ENCODE measurements at places on chromosomes 12 and 14.

DNA sequence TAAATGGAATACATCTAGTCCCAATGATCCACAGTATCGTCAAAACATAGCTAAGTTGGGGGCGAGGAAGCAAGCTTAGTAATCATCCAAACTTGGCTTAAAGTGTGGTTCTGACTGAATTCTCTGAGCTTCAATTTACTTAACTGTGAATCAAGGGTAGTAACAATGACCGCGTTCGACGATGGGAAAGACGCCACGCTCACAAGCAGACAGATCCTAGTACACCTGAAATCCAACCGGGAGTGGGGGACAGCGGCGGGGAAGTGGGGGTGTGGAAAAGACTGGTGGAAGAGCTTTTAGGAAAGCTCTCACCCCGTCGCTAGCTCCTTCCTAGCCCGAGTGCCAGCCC is 433 bp downstream of the COX16 start:
- no peak for DNase-seq

DNA sequence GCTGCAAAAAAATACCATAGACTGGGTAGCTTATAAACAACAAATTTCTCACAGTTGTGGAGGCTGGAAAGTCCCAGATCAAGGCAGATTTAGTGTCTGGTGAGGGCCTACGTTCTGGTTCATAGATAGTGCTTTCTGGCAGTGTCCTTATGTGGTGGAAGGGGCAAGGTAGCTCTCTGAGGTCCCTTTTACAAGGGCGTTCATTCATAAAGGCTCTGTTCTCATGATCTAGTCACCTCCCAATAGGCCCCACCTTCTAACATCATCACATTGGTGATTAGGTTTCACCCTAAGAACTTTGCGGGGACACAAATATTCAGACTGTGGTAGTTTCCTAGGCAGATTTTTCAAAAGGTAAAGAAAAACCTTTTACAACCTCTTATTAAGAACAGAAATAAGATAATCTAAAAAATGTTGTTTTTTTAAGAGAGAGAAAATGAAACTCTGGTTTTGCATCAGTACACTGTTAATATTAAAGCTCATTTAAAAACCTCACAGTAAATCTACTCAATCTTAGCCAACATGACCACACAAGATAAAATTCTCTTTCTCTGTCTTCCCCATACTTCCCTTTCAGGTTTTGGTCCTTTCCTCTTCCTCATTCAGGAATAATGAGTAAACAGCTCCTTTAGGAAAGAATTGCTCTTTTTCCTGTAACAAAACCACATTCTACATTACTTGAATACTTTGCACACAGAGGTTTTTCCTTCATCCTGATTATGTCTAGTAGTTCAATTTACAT is 117.5 kb downstream of the UNC79 start:
- no peak for DNase-seq

- no peak for DNase-seq
Measured at GRCh38 chr14:78764240-78764639, 594.1 kb downstream of the NRXN3 start.

DNA sequence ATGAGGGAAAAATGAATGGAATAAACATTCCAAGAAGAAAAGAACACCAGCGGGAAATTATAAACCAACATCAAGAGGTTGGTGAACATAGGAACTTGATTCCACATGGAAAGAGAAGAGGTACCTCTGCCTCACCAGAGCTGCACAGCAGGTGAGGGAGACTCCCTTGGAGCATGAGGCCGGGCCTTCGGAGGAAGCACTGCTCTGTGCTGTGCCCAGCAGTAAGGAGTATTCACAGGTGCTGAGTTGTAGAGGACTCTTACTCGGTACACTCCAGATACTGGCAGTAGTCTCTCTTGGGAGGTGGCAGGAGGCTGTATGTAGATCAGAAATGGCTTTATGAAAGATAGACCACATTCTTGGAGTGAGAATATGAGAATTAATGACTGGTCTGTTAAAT is 76.0 kb downstream of the NPAS3 start:
- no peak for DNase-seq

GRCh38 chr12:120680165-120680738 is 6.7 kb upstream of the MLEC start:
- no peak for DNase-seq

GRCh38 chr12:84995641-84996040 is 40.4 kb downstream of the TSPAN19 start:
- no peak for DNase-seq

GRCh38 chr12:80217011-80217535 is 117.7 kb downstream of the OTOGL start:
- no peak for DNase-seq

DNA sequence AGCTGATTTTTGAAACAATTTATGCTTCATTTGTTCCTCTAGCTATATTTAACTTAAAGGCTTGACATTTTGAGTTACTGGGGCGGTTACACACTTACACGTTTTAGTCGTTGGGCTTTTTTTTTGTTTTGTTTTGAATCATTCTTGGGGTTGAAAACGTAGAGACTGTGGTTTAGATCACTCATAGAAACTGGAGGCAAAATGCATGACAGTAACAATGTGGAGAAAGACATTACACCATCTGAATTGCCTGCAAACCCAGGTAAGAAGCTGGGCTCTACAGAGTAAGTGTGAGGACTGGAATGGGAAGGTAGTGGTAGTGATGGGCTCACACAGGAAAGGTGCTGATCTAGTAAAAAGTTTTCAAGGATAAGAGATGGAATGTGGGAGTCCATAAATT is at the start of gene CLEC2D:
TSS of gene CLEC2D (plus strand) at position 180 of the 400 bp plus-strand sequence. CDS start at position 202, 22 bp downstream.
- DNase-seq = no peak

DNA sequence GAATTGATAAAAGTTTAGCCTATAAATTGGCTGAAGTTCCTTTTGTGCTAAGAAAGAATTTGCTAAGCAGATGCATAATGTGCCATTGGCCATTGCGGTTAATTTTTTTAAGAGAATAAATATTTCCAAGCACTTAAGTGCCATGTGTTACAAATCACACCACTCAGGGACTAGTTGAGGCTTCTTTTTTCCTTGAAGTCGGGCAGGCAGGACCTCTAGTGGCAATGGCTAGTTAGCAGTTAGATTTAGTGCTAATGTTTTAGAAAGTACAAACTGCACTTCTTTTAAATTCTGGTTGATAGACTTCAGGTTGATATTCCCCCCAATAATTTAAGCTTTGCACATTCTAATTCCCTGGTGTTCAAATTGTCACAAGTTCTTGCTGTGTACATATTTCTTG is 294.3 kb downstream of the APAF1 start:
- no peak for DNase-seq

DNA sequence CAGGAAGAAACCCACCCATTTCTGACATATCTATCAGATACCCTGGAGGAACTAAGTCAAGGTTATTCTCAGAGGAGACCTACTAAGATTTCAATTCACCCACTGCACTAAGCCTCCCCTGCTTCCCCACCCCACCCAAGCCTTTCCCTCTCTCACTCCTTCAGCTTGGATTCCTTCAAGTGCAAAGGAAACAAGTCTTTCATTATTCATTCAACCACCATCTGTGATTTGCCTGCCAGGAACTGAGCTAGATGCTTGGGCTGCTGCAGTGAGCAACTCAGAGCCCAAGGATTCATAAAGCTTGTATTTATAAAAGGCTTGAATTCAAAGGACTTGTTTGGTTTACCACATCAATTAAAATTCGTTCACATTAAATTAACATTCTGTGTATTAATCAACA is 161.3 kb downstream of the GXYLT1 start:
- DNase-seq = no peak

- peak; percentile 85 for DNase-seq
Measured at GRCh38 chr14:105203057-105203531, 22.0 kb upstream of the NUDT14 start.

DNA sequence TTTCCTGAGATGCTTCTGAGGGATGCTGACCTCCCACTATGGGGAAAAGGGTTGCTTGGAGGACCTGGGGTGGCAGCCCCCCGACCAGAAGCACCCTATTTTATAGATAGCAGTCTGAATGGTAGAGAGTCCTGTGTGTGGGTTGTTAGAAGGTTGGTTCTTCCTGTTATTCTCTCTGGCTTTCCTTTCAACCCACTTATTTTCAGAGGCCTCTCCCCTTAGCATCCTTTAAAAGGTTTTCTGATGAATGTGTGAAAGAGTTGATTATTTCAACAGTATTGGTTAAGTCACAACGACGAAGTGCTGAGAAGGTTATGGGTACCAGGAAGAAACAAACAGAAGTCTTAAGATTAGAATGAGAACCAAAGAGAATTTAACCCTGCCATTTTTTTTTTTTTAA is 20.8 kb upstream of the MANSC4 start:
- DNase-seq = no peak

GRCh38 chr14:25226214-25226613 is 176.3 kb upstream of the STXBP6 start:
- no peak for DNase-seq

- DNase-seq = no peak
Measured at GRCh38 chr12:86959766-86960458, 703.7 kb upstream of the MGAT4C start.

DNA sequence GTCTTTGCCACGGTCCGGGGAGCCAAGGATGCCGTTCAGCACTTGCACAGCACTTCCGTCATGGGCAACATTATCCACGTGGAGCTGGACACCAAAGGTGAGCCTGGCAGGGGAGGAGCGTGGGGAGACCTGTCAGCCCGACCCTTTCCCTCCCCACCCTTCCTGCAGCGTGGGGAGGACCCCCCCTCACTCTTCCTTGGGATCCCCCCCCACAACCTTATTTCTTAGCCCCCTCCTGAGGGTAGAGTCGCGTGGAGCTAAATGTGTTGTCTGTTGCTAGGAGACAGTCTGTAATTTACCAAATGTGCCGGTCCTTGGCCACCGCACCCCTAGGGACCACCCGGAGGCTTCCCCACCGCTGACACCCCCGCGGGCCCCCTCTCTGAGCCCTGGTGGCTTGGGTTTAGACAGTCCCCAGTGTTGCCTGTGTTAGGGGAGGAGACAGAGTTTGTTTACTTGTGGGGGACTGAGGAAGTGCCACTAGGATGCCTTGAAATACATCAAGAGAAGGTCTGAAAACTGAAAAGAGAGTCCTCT is 2.3 kb downstream of the SETD1B start:
- no peak for DNase-seq

DNA sequence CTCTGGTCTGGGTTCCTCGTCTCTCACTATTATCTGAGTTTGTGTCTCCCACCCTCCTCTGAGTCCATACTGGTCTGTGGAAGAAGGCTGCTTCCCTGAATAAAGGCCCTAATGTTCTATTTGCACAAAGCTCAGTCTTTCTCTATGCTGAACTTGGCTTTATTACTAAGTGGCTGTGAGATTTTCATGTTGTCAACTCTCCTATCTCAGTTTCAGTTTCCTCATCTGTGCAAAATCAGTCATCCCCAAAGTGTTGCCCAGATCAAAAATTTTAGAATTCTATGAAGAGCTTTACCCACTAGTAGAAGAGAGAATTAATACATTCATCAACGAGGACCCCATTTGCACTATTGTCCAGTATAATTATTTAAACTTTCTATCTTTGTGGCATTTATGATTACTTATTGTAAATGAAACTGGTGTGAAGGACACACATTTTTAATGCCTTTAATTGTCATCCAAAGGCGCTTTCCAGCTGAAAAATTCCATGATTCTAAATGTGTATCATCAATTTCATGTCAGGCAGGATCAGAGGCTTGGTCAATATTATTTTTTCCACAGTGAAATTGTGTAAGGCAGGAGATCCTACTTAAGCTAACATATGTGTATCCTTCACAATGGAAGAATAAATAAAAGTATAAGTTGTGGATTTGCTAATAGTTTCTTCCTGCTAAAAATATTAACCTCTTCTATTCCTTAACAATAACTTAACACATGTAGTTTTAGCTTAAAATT is 79.1 kb upstream of the EEA1 start:
- DNase-seq = no peak

DNA sequence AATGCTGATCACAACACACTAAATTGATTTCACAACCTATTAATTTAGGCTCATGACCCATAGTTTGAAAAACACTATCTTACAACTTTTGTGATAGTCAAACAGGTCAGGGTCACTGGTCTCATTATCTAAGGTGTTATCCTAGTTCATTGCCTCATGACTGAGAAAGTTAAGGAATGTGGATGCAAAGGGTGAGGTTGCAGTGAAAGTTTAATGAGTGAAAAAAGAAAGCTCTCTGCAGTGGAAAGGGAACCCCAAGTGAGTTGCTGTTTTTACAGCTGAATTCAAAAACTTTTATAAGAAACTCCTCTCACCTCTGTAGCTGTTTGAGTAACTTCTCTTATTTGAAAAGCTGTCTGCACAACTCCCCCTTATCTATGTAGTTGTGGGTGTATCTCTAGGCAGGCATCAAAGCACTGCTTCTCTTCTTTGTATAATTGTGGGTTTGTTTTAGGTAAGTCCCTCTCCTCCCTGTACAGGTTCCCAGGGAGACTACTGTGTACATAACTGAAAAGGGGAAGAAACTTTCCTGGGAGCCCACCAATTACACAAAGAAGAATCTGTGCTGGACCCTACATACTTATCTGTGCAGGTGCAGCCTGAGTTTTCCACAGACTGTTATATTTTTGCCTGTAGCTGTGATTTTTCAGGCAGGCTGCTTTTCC is 18.9 kb downstream of the DNAL1 start:
- no peak for DNase-seq

GRCh38 chr14:100345711-100346110 is 22.6 kb downstream of the SLC25A47 start:
- no peak for DNase-seq

DNA sequence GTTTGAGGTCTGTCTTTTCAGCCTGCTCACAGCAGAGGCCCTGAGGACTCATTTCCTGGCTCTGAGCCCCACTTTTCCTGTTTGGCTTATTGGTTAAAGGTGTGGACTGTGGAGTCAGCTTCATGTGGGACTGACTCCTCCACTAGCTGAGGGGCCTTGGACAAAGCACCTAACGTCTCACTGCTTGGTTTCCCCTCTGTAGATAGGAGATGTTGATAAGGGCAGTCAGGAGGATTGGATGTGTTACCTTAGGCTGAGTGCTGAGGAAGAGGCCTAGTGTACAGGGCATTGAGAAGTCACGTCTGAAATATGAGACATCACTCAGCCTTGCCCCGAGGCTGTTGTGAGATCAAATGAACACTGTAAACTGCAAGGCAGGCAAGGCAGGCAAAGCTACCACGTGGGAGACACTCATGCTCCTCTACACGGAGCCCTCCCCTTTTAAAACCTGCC is 27.1 kb upstream of the TCL1A start:
- DNase-seq = no peak

- no peak for DNase-seq
Measured at GRCh38 chr14:68681256-68682011, 111.4 kb downstream of the ZFP36L1 start.

GRCh38 chr12:30843211-30843610 is 83.3 kb upstream of the TSPAN11 start:
- no peak for DNase-seq

GRCh38 chr14:34122081-34122480 is 171.2 kb upstream of the EGLN3 start:
- DNase-seq = no peak

All from GM12892 (cell line).